ENCODE measurements at places on chromosomes 11 and 22.

- no peak for DNase-seq
Observed at GRCh38 chr22:31607696-31608095, 54.3 kb downstream of the PISD start.

- DNase-seq = no peak
Observed at GRCh38 chr22:38296372-38296771, 20.9 kb downstream of the CSNK1E start.

DNA sequence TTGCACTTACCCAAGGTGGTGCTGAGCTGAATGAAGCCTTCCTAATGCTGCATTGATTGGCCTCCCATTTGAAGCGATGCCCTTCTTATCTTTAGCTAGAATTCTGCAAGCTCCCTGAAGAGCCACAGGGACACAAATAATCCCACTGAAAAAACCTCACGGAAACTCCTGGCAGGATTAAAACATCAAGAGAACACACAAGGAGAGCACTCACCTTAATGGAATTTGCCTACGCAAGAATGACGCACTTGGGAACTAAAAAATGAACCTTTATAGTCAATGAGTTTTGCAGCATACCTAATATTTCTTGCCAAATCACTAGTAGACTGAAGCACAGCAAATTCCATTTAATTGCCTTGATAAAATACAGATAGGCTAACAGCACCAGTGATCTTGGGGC lies 232.8 kb upstream of the UBASH3B start:
- DNase-seq = no peak

DNA sequence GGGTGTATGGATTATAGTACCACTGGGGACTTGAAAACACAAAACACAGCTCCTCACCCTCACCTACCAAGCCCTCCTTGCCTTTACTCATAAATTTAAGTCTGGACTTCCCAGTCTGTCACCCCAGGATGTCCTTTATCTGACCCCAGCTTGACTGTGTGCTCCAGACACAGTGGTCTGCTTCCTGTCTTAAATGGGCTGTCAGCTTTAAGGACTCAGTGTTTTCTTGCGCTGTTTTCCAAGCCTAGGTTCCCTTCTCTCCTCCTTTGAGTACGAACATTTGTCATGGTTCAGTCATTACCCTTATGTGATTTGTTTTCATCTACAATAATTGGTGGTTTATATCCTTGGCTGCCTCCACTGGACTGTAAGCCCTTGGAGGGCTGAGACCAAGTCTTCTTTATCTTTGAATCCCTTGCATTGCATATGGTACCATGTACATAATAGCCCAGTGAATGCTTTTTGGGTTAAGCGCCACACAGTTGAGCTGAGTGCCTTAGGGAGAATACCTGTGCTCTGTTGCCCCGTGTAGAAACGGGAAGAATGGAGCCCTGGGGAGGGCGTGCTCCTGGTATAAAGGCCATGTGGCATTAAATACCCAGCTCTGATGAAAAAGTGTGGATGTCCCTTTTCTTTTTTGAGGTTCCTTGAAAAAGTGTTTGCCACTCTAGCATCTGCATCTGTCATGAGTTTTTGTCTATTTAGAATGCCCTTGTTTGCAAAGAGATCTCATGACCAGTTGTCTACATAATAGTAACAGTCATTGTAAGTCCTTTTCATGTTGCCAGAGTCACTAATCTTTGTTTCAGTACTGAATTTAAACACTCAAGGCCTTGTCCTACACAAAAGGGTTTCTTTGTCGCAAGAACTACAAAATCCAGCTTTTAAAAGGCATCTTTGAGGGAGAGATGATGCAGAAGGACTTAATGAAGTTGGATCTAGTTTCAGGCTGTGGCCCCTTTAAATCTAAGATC lies 14.0 kb downstream of the PANX1 start:
- peak; percentile 46 for DNase-seq

DNA sequence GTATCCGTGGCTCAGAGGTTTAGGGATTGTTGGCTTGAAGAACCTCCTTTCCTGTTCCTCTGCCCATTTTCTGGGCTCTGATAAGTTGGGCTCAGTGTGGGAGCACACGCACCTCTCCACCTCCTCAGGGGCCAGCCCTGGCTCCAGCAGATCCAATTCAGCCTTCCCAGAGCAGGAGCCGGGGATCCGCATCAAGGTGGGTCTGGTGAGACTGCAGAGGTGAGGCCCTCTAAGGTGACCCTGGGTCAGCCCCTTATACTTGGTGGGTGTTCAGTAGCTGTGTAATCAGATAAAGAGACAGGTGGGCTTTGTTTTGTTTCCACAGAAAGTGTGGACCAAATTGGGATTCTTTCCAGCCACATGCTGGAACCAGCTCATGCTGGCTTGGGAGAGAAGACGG lies 1466.0 kb downstream of the TBC1D22A start:
- DNase-seq = no peak

DNA sequence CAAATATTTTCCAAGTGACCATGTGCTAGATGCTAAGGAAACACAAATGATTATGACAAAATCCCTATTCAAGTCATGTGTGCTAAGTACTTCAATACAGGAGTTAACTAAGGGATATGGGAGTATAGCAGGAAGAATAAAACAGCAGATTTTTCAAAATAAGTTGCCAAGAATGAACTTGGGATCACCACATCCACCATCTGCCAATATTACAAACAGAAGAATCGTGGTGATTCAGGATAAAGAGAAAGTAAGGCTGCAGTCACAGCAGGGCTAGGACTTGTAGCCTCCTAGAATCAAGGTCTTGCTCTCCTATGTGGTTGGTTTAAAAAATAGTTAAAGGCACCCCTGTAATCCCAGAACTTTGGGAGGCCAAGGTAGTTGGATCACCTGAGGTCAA lies 34.3 kb downstream of the MRTFA start:
- DNase-seq = peak; percentile 18

- no peak for DNase-seq
Observed at GRCh38 chr22:43114958-43115357, 4.4 kb downstream of the BIK start.

- DNase-seq = no peak
Observed at GRCh38 chr22:42901790-42902508, 44.9 kb upstream of the ARFGAP3 start.

DNA sequence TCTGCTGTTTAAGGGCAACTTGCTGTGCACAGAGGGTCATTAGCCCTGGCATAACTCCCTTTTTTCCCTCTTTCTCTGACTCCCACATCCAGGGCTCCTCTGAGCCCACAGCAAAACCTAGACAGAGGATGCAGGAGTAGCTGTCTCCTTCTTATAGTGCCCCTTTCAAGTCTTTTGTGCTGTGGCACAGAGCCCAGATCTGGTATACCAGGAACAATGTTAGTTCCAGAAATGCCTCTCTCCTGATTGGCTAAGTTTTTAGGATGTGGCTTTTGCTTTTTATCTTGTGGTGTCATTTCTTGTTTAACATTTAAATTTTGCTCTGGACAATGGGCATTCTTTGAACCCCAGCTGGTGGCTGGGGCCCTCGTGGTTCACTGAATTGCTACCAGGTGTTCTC lies 25.6 kb upstream of the RRM1 start:
- DNase-seq = no peak

- DNase-seq = peak; percentile 23
Observed at GRCh38 chr11:74949753-74950137, 679 bp downstream of the SPCS2 start.

GRCh38 chr11:78733031-78733430 lies 158.4 kb upstream of the NARS2 start:
- DNase-seq = no peak

DNA sequence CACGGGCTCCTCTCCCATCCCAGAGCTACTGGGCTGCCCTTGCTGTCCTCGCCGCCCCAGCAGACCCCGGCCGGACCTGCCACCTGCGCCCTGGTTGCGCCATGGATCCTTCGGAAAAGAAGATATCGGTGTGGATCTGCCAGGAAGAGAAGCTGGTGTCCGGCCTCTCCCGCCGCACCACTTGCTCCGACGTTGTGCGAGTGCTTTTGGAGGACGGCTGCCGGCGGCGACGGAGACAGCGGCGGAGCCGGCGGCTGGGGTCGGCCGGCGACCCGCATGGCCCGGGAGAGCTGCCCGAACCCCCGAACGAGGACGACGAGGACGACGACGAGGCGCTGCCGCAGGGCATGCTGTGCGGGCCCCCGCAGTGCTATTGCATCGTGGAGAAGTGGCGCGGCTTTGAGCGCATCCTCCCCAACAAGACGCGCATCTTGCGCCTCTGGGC lies 382 bp downstream of the RASSF10 start:
- DNase-seq = no peak

DNA sequence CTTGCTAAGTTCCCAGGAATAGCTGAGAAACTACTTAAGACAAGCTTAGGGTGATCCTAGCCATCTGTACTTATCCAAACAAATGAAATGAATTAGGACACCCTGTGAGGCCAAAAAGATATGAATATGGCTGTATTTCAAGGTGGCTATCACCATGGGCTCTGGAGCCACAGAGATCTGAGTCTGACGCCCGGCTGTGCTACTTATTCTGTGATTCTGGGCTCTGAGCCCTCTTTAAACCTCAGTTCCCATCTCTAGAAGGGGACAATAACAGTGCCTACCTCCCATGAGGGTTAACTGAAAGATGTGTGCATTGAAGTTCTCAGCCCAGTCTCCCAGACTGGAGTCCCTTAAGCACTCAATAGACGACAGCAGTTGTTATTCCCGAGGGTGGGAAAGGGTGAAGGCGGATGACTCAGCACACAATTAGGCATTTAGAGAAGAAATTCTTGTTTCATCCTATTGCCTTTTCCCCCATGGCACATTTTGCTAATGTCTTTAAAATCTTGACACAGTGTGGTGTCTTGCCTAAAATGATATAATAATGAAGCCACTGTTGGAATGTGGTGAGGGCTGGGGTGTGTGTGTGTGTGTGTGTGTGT lies 132.5 kb downstream of the ADAMTS15 start:
- DNase-seq = peak; percentile 32

- no peak for DNase-seq
Observed at GRCh38 chr11:78977009-78977408, 402.3 kb upstream of the NARS2 start.

GRCh38 chr22:45638834-45639746 lies 32.5 kb upstream of the ATXN10 start:
- DNase-seq = peak; percentile 62

DNA sequence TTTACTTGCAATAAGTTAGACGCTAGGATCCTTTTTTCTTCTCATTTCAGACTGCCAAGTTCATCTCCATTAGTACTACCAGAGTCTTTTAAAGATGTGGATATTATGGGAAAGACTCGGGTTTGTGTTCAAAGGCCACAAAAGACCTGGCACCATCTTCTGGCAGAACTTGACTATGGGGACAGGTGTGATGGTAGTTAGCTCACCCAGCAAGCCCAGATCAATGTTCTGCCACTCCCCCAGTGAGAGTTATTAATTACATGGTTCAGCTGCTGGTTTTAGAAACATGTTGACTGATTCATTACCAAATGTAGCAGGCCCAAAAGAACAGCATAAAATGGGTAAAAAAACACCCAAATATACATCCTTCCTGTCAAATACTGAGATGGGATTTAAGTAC lies 333.5 kb upstream of the PITPNB start:
- DNase-seq = no peak

GRCh38 chr11:44992181-44992582 lies 41.5 kb upstream of the TP53I11 start:
- DNase-seq = no peak

GRCh38 chr11:57497303-57498247 lies 17.9 kb downstream of the SLC43A1 start:
- no peak for DNase-seq

GRCh38 chr11:116710001-116710674 lies 62.6 kb downstream of the BUD13 start:
- no peak for DNase-seq

- DNase-seq = peak; percentile 40
Observed at GRCh38 chr22:46515208-46516111, 22.0 kb downstream of the CELSR1 start.

DNA sequence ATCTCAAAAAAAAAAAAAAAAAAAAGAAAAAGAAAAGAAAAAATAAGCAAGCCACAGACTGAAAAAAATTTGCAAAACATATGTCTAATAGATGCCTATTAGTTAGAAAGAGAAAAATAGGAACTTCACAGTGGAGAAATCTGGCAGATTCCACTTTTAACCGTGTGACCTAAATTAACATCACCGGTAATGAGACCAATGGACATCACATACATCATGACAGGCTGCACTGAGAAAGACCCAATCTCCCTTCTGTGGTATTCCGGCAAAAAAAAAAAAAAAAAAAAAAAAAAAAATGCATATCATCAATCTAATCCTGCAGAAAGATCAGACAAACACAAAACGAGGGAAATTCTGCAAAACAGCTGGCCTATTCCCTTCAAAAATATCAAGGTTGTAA lies 46.7 kb upstream of the CECR2 start:
- no peak for DNase-seq

DNA sequence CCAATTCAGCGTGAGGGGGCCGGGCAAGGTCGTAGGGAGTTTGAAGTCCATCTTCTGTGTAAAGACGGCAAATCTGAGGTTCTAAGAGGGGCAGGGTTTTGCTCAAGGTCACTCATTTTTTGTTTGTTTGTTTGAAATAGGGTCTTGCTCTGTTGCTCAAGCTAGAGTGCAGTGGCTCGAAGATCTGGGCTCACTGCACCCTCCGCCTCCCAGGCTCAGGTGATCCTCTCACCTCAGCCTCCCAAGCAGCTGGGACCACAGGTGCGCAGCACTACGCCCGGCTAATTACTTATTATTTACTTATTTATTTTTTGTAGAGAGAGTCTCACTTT lies 355 bp upstream of the AP1B1 start:
- DNase-seq = no peak

DNA sequence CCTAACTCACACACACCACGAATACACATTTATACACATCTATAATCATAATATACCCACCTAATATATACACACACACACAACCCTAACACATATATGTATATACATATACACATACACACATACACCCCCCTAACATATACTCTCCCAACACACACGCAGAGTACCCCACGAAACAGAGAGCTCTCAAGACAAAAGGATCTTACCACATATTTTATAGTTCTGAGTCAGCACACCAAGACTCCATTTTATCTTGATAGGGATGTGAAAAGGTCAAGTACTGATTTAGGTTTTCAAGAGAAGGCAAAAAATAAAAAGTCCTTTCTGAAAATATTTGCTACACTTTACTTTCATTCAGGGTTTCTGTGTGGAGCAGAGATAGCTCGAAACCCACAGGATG lies 1207.2 kb downstream of the LRRC4C start:
- DNase-seq = no peak

Data from choroid plexus epithelial cell (primary cell).